ENCODE measurements at places on chromosomes 12 and 14. TPM values are rescaled to one million over a fixed set of nuclear protein-coding genes. Genes with fewer than 3 reads are reported as not detected.

GRCh38 chr12:117408161-117408791 is 46.9 kb upstream of the NOS1 start:
- DNase-seq = peak; percentile 84

DNA sequence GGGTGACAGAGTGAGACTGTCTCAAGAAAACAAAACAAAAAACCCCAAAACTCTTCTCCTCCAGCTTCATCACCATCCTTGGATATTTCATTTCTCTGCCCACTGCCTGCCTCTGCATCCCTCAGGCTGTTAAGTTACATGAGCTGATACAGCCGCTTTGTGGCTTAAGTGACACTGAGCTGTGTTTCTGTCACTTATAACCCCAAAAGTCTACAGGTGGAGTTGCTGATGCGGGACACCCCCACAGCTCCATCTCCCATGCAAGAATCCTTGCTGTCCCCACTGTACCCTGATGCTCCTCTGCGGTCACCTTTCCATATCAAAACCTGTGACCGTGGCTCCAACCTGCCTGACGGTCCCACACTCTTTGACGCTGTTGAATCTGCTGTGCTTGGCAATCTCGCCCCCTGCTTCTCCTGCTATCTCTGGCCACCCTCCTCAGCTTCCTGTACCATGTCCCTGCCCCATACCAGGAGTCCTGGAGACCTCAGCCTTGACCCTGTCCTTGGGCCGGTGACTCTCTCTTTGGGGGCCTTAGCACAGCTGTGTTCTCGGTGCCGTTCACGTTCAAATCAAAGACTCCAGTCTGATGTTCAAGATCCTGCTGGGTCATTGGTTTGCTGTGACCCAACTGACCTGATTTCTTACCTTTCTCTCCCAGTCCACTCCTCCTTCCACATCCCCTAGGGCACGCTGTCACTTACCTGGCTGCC is 20.3 kb downstream of the HVCN1 start:
- no peak for DNase-seq

- DNase-seq = no peak
Measured at GRCh38 chr14:24938593-24938992, 111.4 kb downstream of the STXBP6 start.

- no peak for DNase-seq
Measured at GRCh38 chr12:62632411-62632918, 165.8 kb downstream of the MON2 start.

DNA sequence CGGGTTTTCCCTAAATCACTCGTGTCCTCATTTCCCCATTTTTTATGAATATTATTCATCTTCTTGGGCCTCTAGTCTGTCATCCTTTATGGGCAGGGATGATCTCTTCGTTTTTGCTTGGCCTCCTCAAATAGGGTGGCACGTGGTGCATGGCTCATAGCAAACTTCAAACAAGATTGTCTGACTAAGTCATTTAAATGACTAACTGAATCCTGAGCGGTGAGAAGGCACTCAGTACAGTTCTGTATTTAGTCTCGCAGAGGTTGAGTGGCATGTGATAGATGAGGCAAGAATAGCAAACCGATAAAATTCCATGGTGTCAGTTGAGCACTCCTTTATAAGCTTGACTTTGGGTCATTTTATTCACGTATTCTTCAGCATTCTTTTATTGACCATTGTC is 5.7 kb upstream of the JDP2 start:
- DNase-seq = peak; percentile 68

- DNase-seq = no peak
Measured at GRCh38 chr14:72236629-72237028, 304.4 kb downstream of the RGS6 start.

DNA sequence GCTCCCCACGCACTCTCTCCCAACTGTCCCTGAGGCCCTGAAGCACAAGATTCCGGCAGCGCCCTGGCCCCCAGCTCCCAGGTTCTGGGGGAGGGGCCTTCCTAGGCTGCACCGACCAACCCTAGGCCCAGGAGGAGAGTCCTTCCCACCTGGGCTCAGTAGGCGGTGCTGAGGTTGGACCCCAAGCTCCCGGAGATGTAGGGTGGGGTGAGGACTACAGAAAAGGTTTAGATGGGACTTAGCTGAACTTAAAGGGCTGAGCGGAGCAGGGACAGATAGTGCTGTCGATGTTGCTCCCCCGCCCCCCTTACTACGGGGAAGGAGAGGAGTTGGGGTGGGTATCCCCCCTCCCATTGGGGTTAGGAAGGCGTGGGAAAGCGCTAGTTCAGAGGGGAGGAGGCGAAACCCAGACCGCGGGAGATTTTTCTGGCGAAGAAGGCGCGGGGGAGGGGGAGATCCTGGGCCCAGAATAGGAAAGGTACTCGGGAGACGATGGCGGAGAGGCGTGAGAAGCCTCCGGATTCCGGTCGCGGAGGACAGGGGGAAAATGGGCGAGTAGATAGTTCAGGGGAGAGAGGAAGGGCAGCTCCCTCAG is 4.2 kb upstream of the BAZ2A start:
- peak; percentile 72 for DNase-seq

SELPLG gene
- 1.2 TPM for total RNA-seq
